ENCODE measurements at places on chromosomes 3 and 15.

- no peak for DNase-seq
These were observed 25.1 kb upstream of the ANKRD34C start for GRCh38 chr15:79257454-79257853.

DNA sequence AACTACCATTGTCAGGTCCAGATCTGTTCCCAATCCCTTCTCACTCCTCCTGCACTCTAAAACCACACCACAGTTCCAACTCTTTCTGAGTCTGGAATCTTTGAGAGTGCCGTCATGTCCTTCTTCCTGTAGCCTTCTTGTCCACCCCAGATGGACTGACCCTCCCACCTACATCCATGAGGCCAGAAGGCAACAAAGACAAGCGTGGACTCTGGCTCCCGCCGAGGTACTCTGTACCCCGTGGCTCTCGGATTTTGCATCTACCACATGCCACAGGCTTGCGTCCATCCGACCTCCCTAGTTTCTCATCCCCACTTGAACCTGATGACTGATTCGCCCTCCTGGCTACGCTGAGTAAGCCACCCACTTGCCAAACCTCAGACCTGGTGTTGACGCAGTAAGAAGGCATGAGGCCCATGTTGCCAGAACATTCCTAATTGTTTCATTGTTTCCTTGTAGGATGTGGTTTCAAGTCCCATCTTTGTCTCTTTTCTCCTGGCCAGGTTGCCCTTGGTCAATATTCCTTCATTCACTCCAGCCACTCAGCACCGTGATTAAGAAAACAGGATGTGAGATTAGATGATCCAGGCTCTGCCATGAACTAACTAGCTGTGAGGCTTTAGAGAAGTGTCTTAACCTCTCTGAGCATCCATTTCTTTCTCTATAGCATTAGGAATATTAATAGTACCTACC lies 1.1 kb upstream of the ZBTB38 start:
- DNase-seq: no peak

DNA sequence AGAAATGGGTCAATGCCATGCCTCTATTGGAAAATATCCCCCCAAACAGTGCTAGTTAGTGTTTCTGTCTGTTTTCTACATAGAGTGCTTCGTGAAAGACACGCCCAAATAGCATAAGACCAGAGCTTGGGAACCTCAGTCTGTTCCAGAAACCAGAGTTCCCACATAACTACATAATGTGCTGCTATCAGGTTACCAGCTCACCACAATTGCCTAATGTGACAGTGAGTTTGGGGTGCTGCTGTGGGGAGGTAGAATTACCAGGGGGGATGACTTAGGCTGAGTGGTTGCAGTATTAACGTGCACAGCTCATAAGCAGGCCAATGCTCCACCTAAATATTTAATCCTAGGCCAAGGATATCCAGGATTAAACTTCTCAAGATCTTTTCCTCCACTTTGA lies 39.2 kb downstream of the DUT start:
- DNase-seq: no peak

DNA sequence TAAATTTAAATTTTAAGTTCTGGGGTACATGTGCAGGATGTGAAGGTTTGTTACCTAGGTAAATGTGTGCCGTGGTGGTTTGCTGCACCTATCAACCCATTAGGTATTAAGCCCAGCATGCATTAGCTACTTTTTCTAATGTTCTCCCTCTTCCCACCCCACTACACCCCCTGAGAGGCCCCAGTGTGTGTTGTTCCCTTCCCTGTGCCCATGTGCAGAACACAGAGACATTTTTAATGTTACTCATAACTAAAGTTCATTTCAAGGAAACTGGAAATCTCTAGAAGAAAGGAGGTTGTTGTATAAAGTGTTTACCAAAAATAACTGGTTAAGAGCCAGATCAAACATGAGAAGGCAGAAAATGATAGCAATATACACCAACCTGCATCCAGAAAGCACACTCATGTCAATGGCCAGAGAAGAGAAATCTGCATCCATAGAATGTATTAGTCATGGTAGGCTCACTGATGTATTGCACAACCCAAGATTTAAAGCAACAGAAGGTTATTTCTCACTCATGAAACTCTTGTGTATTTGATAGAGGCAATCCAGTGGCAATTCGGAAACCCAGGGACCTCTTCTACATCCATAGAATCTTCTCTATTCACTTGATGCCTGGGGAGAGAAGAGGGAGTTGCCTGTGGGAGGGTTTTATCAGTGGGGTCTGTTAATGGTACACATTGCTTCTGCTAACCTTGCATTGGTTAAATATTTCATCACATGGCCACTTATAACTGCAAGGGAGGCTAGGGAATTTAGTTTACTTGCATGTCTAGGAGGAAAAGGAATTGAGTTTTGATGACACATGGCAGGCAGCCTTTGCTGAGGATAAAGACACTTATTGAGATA lies 321.9 kb upstream of the RASGRP1 start:
- DNase-seq: no peak

- DNase-seq: no peak
These were observed 77.0 kb upstream of the IL12A start for GRCh38 chr3:159911664-159912037.

DNA sequence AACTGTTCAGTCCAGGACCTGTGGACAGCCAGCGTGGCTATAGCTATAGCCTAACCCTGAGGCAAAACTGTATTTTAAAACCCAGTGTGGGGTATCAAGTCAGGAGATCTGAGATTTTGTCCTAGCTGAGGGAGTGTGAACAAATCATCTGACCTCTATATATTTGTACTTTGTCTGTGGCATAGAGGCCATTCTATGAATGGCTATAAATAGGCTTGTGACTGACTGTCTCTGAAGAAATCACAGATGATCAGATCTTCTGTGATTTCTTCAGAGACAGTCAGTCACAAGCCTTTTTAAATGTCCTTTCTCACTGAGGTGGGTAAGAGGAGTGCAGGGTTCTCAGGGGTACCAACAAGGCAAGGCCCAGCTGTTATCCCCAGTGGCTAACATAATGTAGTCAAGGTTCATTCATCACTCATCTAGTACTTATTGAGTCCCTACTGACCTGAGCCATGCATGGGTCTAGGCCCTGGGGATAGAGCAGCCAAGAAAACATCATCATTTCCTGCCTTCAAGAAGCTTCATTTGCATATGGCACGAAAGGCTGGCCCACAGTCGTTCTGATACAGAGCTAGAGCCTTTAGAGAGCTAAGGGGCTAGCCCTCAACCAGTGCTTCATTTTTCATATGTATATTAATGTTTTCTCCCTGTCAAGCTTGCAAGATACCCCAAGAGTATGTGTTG lies 53.3 kb downstream of the TIPARP start:
- no peak for DNase-seq

- DNase-seq: no peak
These were observed 559.3 kb downstream of the MECOM start for GRCh38 chr3:169103951-169104941.

DNA sequence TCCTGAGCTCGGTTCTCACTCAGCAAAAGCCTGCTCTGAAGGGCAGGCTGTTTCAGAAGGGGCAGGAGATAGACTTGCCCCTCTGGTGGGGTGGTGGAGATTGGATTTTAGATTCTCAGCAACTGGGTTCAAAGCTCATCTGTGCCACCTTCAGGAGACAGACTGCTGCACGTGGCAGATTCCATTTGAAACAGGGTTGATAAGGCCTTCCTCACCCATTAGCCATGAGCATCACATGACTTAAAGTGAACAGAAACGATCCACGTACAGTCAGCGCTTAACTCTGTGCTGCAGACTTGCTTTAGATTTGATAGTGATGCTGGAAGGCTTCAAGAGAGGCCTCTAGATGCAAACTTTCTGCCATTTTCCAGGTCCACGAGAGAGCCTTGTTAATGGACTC lies 35.0 kb upstream of the MGLL start:
- no peak for DNase-seq

- no peak for DNase-seq
These were observed 420.7 kb downstream of the ZNF385D start for GRCh38 chr3:21330293-21330692.

GRCh38 chr3:171352387-171352935 lies 107.7 kb downstream of the TNIK start:
- no peak for DNase-seq

DNA sequence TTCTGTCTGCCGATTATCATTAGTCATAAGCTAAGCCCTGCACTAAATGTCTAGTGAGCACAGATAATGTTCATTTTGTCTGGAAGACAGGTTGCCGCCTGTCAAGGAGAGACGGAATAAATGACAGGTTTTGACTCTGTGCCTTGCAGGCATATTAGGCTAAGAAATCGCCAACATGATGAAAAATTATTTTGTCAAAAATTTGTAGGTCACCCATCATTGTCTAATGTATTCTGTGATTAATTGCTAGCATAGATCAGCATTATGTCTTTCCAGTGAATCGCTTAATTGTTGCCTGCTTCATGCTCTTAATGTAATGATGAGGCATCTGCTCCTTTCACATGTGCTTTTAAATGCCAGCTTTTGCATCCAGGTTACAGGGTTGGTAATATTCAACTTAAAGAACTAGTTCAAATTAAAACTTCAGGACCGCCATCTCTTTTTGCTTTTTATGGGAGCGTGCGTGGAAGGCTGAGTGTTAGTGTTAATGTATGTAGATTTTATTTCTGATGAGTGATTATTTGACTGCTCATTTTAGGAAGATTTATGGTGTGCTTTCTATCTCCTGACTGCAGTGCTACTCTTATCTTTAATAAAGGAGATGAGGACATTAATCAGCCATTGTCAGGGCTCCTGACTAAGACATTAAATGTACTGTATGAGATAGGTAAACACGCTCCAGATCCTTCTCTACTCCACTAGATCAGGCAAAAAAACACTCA lies 120.8 kb upstream of the MEIS2 start:
- DNase-seq: no peak

GRCh38 chr3:64584179-64584578 lies 103.6 kb downstream of the ADAMTS9 start:
- DNase-seq: no peak

DNA sequence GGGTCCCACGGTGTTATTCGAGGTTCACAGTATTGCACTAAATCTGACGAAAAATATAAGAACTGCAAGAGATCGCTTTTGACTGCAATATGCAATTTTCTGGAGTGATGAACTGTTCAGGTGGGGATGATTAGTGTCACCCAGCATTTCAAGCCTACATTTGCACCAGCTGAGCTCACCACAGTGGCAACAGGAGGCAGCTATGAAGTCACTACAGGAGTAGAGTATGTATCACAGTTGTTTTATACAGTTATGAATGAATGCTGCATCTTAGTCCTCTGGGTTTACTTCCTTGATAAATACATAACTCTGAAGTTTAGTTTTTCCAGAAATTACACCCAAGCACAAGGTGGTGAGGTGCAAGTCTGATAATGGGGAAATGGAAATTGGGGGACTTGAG lies 69.6 kb downstream of the CHSY1 start:
- DNase-seq: no peak

GRCh38 chr3:11995120-11995519 lies 9.1 kb upstream of the SYN2 start:
- DNase-seq: no peak

- DNase-seq: no peak
These were observed 16.0 kb downstream of the OCA2 start for GRCh38 chr15:28082891-28083684.

DNA sequence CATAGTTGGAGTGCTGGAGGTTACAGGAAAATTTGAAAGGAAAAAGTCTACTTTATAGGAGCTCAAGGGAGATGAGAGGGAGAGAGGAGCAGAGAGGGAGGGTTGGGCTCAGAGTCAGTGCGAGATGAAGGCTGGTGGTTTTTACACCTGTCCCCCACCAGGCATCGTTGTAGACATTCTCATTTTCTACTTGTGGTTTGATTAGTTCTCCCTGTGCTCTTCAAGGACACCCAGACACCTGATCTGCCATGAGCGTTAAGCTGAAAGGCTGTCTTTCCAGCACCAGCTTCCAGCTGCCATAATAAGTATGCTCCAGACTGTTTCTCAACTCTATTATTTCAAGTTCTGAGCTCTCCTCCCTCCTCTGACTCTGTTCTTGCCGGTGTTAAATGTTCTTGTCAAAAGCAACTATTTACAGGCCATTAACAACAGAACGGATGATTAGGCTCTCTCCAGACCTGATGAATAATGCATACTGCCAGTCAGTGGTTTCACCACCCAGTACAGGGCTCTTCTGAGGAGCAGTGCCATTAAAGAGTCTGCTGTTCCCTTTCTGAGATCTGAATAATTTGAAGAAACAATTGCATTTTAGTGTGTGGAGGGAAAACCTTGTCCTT lies 514.6 kb upstream of the MCTP2 start:
- DNase-seq: no peak

- no peak for DNase-seq
These were observed 10.0 kb downstream of the ABHD2 start for GRCh38 chr15:89098281-89098680.

DNA sequence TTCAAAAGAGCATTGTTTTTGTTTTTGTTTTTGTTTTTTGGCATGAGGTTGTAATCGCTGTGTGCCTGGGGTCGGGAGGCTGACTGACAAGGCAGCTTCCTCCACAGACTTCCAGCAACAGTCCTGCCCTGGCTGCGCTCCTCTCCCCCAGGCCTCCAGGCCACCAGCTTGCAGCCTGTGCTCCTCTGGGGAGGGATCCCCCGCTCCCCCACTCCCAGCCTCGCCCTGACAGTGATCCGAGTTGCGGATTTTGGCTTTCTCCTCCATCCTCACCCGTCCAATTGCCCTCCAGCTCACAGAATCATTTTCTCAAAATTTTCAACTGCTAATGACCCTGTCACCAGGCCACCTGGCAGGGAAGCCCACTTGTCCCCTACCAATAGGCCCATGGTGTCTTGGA lies 36.5 kb upstream of the PCSK6 start:
- DNase-seq: no peak

DNA sequence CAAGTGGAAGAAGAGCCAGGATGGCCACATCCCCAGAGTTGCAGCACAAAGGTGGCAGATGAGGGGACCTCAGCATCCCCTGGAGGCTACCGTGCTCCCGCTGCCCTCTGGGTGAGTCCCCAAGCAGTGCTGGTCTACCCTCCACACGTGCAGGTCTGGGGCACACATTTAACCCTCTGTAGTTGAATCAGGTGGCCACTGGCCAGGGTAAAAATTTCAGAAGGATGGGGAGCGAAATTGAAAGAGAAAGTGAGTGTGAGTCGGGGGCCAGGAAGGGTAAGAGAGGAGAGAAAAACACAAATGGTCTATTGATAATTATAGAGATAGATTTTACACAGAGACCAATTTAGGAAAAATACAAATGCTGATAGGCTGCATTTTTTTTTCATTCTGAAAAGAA lies 139.5 kb upstream of the EIF1B start:
- DNase-seq: no peak

DNA sequence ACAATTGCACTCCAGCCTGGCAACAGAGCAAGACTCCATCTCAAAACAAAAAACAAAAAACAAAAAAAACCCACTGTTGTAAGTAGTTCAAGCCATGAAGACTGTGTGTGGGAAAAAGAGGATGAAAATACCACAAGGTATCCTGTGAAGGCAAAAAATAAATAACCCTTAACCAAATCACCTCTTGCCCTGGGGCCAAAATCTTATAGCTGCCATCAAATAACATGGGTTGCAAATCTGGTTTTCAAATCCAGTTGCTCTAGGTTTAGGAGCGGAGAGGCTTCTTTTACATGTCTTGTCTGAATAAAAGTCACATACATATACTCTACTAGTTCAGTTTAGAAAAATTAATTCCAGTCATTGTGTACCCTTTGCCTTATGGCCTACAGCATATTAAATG lies 87.0 kb upstream of the STT3B start:
- DNase-seq: no peak

- no peak for DNase-seq
These were observed 681.6 kb upstream of the ARPP21 start for GRCh38 chr3:34957677-34958076.

Data from esophagus squamous epithelium (tissue), 5 donors.